Activated effector memory CD4-positive, alpha-beta T cell treated with anti-CD3 and anti-CD28 coated beads, Interleukin-2, amount 50 U/mL, for 16 hours (primary cell): ENCODE measurements at places on chromosomes 12 and 14.

GRCh38 chr14:36524874-36525745 is 5.1 kb upstream of the NKX2-1 start:
- no peak for DNase-seq

GRCh38 chr14:66284346-66284745 is 201.8 kb upstream of the CCDC196 start:
- no peak for DNase-seq

- no peak for DNase-seq
Observed at GRCh38 chr12:31588976-31589375, 2.0 kb downstream of the DENND5B start.

GRCh38 chr12:89181271-89181920 is 170.9 kb downstream of the DUSP6 start:
- no peak for DNase-seq

GRCh38 chr14:61586544-61587055 is 108.7 kb upstream of the HIF1A start:
- DNase-seq, result no peak

- DNase-seq, result no peak
Observed at GRCh38 chr14:106390401-106390800, 864.0 kb downstream of the TMEM121 start.

GRCh38 chr14:60602291-60602690 is 47.0 kb downstream of the SIX1 start:
- no peak for DNase-seq

GRCh38 chr12:16599081-16599480 is 6.9 kb downstream of the LMO3 start:
- DNase-seq, result no peak

- no peak for DNase-seq
Observed at GRCh38 chr14:101961746-101962502, 2.4 kb upstream of the DYNC1H1 start.

- no peak for DNase-seq
Observed at GRCh38 chr12:115312901-115313300, 628.9 kb upstream of the TBX3 start.

GRCh38 chr14:72755766-72756165 is 138.1 kb downstream of the DPF3 start:
- no peak for DNase-seq

- DNase-seq, result no peak
Observed at GRCh38 chr12:111218499-111218898, 150.4 kb downstream of the PHETA1 start.

DNA sequence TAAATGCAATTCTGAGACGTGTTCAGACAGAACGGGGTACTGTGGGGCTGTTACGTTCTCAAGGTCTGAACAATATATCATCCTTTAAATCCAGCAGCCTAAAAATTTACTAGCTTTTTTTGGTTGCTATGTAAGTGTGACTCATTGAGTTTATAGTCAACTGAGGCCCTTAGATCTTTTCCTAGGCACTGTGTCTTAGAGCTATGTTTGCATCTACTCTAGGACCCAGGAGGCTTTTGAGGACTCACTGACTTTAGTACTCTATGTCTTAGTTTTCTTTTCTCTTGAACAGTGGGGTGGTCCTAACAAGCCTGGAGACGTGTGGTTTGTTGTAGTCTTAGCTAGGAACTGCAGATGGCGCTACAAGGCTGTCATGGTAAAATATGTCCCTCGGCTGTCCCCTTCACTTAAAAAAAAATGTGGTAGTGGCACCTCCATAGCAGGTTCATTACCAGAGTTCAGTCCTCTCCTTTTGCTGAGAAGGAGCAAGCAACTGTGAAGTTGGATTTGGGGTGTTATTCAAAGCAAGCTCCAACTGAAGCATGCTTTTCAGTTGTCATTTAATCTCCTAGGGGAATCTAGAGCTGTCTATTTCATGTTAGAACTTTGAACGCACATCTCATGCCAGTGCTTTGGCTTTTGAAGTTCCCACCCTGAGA is 8.7 kb upstream of the SPATS2 start:
- peak; percentile 73 for DNase-seq

- DNase-seq, result no peak
Observed at GRCh38 chr12:9378430-9378835, 170.2 kb upstream of the PZP start.

GRCh38 chr12:108589840-108590229 is 8.0 kb downstream of the TMEM119 start:
- no peak for DNase-seq

DNA sequence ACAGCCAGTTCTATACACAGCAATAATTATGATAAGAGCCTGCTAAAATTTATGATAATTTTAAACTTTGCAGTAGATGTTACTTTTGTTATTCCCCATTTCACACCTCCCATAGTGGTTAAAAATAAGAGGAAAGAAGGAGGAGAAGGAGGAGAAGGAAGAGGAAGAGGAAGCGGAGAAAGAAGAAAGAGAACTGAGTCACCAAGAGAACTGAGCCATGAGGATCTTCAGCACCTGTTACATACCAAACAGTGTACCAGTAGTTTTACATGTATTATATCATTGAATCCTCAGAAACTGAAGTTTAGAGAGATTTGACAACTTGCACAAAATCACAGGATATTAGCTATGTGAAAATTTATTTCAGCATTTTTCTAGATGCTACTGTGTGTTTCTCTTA is 3.9 kb downstream of the CD163 start:
- DNase-seq, result no peak

DNA sequence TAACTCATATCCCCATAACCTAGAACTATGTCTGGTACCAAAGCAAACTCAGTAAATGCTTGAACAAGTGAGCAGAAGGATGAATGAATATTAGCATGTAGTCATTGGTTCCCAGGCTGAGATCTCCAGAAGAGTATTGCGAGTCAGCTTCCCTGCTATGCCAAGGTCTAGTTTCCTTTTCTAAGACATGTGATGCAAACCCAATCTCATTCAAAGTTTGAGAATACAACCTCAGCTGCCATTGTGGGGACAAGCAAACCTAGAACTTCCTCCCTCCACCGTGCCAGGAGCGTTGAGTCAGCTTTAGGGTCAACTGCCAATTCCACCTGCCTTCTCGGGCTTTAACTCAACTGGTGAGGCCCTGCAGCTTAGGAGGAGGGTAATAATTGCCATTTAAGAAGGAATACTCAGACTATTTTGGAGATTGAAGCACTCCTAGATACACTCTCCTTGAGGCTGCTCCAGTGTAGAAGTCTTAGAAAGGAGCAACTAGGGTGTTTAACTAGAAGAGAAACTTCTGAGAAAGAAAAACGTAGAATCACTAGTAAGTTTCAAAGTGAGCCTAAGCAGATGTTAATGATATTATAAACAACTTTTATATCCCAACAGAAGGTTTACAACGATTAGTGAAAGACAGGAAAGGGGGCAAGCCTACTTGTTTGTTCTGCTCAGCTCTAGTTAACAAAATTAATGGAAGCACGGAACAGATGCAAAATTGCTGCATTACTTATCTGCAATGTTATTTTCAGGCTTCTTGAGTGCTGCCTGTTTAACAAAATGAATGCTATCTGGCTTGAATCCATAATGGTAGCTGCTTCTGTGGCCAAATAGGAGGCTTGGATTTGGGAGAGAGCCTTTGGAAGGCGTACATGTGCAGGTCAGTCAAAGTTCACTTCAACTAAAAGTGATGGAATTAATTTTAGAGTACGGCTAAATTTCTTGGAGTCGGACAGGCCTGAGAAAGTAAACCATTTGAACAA is 96.9 kb downstream of the HELB start:
- DNase-seq, result no peak

- no peak for DNase-seq
Observed at GRCh38 chr12:47317175-47317915, 237.6 kb upstream of the AMIGO2 start.

DNA sequence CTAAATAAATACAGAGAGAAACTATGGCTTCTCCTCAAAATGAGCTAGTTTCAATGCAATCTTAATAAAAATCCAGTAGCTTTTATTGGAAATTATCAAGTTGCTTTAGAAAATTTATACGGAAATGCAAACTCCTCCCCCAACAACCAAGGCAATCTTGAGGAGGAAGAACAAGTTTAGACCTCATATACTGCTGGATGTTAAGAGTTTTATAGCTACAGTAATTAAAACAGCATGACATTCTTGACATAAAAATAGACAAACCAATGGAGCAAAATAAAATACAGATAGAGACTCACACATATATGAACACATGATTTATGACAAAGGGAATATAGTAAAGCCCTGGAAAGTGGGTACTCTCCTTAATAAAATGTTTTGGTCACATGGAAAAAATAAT is 368.7 kb downstream of the C12orf75 start:
- DNase-seq, result no peak

GRCh38 chr14:84436528-84436927 is 1093.4 kb upstream of the FLRT2 start:
- no peak for DNase-seq

DNA sequence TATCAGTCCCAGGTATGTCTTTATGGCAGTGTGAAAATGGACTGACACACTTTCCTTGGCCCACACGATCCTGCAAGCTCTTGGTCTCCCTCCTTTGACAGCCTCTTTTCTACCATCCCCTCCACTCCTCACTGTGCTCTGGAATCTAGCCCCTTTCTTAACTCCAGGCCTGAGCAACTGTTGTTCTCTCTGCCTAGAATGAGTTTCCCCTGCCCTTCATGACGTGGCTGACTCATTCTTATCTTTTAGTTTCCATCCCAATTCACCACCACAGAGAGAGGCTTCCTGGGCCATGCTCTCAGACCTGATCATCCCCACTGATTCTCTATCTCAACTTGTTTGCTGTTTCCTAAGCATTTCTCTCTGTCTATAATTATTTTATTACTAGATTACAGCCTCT is 157.4 kb upstream of the HMGA2 start:
- no peak for DNase-seq

- DNase-seq, result no peak
Observed at GRCh38 chr12:98578821-98579220, 14.7 kb upstream of the SLC25A3 start.

DNA sequence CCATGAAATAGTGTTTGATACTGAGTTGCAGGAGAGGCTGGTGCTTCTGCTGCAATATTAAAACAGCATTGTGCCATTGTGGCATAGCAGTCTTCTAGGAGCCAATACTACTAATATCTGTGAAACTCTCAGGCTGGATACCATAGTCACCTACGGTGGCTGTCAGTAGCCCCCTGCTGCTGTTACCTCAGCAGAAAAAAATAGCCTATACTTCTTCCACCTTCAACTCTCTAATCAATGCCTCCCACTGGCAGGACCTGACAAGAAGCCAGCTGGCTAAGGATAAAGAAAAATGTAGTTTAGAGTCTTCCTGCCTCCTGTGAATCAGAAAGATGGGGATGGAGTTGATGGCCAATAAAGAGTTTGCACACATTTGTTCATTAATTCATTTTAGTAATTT is 91.6 kb downstream of the PDE3A start:
- DNase-seq, result no peak

GRCh38 chr14:54450535-54450934 is 9.4 kb upstream of the CNIH1 start:
- no peak for DNase-seq

DNA sequence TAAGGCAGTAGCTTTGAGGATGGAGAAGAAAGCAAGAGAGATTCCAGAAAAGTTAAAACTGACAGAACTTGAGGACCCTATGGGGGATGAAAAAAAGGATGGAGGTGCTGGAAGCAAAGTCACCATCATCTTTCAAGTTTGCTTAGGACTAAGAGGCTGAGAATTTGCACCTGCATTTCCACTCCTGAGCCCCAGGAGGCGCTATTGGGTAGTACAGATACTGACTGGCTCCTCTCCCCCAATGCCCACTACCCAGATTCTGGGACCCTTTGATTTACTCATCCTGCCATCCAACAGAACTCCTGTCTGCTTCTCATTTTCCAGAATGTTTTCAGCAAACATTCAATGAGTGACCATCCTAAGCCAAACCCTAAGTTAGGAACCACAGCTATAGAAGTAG is 34.0 kb upstream of the CMKLR1 start:
- no peak for DNase-seq

DNA sequence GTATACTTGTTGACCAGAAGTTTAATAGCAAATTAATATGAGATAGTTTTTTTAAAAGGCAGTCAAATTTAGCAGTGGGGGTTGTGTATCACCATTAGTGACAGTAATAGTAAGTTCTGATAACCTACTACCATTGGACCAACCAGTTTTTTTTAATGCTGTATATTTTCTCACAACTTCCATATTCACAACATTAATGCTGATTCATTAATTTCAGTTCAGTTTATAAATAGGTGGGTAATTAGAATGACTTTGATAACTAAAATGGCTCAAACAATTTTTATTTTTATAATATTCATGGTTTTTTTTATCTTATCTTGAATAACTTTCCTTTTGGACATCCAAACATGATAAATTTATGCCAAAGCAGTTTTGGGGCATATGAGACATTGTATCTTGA is 13.8 kb downstream of the TMX1 start:
- no peak for DNase-seq

GRCh38 chr12:122687086-122687485 is 16.1 kb downstream of the HCAR2 start:
- no peak for DNase-seq

DNA sequence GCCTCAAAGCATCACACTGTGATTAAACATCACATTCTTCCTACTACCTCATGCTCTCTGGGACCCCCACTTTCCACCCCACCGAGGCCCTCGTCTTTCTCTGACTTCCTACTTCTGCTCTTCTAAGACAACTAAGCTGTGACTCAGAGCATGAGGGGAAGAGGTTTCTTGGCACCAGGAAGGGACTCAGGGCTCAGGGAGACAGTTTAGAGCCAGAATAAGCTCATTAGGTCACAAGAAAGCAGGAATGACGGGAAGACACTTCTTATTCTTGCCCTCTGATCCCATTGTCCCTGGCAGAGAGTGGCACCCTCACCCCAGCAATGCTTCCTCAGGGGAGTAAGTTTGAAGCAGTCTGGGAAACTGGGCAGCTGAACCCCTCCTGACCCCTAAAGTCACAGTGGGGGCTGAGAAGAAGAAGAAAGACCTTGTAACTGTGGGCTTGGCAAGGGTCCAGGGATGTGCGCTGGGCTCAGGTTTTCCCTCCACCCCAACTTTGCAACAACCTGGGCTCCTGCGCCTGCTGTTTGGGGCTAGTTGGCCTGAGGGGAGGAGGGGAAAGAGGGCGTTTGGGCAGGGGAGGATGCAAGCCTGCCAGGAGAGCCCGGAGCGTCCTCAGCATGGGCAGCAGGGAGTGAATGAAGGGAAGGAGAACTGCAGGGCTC is 64.6 kb upstream of the ACTN1 start:
- no peak for DNase-seq

GRCh38 chr12:76177821-76178220 is 93.3 kb upstream of the NAP1L1 start:
- no peak for DNase-seq

DNA sequence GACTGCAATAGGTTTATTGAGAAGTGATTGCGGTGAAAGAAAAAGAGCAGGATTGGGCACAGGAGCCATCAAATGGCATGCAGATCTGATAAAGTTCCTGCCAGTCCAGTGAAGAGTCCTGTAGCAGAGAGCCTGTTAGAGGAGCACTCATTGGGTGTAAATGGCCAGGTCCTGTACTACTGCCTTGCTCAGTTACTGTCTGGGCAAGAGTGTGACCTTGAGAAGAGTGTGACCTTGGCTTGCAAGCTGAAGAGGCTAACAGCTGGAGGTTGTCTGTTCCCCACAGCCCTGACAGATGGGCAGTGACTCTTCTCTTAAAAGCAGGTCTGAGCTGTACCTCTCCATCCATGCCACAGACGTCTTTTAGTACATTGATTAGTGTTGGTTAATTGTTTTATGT is 148.6 kb upstream of the SLC38A2 start:
- DNase-seq, result no peak

- no peak for DNase-seq
Observed at GRCh38 chr12:92085040-92085735, 60.5 kb downstream of the BTG1 start.

GRCh38 chr12:75058228-75058627 is 151.4 kb downstream of the KCNC2 start:
- DNase-seq, result no peak
